RWPE2 (cell line): ENCODE measurements at places on chromosomes 11 and 22.

DNA sequence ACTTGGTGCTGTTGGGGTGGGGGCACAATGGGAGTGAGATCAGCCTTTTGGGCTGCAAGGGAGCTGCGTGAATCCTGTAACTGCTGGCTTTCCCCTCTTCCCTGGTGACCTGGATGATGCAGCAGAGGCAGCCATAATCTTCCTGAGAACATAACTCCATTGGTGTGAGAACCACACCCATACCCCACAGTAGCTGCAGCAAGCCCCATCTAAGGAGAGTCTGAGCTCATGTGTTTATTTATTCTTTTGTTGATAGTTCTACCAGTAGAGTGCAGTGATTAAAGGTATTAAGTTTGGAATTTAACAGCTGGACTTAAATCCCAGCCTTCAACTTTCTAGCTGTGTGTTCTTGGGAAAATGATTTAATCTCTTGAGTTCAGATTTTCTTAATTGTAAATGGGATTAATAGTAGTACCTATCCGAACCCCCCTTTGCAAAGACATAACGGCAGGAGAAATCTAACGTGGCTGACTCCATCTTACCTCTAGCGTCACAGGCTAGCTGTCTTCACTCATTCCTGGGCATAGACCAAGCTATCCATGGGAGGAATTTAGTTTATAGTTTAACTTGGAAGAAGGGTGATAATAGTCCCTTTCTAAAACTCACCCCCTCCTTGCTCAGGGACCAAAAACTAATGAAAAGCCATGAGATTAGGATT is 385.0 kb upstream of the DDI1 start:
- no peaks in the 10 kb centered on the region for H3K36me3 ChIP-seq
- H3K27ac ChIP-seq, result peak overlapping the region; percentile 4
- H3K4me3 ChIP-seq, result no peak overlapping the region
- no peaks in the 10 kb centered on the region for H3K27me3 ChIP-seq
- no peak for DNase-seq

- H3K4me1 ChIP-seq, result peaks cover 56% of the 10 kb centered on the region
- no peaks in the 10 kb centered on the region for H3K27me3 ChIP-seq
- peak; percentile 62 for DNase-seq
- no peaks in the 10 kb centered on the region for H3K36me3 ChIP-seq
Measured at GRCh38 chr11:19370100-19370861, 129.5 kb upstream of the E2F8 start.

- H3K36me3 ChIP-seq, result no peaks in the 10 kb centered on the region
- H3K4me3 ChIP-seq, result no peak overlapping the region
- DNase-seq, result no peak
- peaks cover 3% of the 10 kb centered on the region for H3K4me1 ChIP-seq
- no peaks in the 10 kb centered on the region for H3K27me3 ChIP-seq
Measured at GRCh38 chr22:41401781-41402648, 20.3 kb downstream of the TEF start.

- no peaks in the 10 kb centered on the region for H3K36me3 ChIP-seq
- no peaks in the 10 kb centered on the region for H3K4me1 ChIP-seq
- no peak overlapping the region for H3K27ac ChIP-seq
- DNase-seq, result no peak
Measured at GRCh38 chr11:60633645-60634044, 65.8 kb upstream of the MS4A8 start.

- no peak for DNase-seq
- no peak overlapping the region for H3K4me3 ChIP-seq
- no peaks in the 10 kb centered on the region for H3K27me3 ChIP-seq
- no peaks in the 10 kb centered on the region for H3K36me3 ChIP-seq
Measured at GRCh38 chr11:94773842-94774241, 5.7 kb downstream of the AMOTL1 start.
